ENCODE measurements at places on chromosomes 1 and 21.

GRCh38 chr1:65493802-65494201 lies 73.3 kb downstream of the LEPR start:
- DNase-seq, result no peak

DNA sequence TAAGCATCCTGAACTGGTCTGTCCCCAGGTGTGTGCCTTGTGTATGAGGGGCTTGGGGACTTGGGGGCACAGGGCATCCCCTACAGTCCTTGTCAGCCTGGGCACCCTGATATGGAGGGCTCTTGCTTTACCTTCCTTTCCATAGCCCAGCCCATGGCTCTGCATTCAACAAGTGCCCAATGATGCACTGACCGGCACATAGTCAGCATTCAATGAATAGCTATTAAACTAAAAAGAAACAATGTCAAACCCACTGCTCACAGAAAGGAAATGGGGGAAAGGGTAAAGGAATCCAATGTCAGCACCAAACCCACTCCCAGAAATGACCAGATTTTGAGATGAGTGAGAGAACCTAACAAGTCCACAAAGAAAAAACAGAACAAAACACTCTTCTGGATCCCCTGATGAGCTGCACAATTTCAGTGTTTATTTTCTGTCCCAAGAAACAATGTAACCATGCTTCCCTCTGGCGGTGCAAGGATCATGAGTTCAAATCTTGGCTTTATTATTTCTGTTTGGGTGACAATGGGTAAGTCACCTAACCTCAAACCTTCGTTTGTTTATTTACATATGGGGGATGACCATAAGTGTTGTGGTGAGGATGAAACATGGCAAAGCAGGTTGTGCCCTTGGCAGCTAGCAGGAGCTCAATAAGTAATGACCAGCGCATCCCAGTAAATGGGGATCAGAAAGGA lies 22.0 kb downstream of the SYT6 start:
- DNase-seq, result no peak

DNA sequence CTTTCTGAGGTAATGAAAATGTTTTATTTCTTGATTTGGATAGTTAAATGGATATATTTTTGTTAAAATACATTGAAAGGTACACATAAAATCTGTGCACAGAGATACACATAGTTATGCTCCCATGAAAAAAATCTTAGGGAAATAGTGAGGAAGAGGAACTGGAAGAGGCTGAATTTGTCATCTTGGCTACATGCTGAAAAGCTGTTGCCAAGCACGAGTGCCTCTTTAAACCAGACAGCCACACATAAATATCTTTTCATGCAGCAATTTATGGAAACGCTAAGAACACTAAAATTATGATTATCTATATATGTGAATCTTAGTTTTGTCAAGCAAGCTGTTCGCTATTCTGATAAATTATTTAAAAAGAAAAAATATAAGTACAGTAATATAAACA lies 12.8 kb upstream of the ADAR start:
- no peak for DNase-seq

GRCh38 chr1:112319371-112320040 lies 76.5 kb upstream of the CTTNBP2NL start:
- no peak for DNase-seq

DNA sequence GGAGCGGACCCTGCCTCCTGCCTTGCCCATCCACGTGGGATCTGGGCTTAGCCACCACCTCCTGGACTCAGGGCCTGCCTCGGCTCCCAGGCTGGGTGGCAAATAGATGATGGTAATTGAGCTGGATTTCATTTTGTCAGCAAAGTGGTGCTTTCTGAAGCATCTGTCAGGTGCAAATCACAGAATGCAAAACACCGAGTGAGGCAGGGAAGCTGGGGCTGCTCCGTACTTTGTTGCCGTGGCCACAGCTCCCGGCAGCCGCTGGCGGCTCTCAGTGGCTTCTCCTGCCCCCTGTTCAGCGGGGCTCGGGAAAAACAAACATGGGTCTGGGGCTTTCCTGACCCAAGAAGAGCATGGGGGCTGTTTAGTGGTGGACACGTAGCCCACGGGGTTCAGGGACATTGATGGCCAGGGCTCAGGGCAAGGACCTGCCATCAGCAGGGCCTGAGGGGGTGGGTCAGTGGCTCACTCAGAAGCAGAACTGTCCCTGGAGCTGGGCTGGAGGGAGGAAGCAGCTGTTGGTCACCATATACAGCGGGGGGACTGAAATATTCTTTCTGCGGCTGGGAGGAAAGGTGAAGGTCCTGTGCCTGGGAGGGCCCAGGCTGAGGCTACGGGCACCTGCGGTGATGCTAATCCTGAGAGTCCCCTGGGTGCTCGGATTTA lies 130.0 kb upstream of the VAMP3 start:
- no peak for DNase-seq

DNA sequence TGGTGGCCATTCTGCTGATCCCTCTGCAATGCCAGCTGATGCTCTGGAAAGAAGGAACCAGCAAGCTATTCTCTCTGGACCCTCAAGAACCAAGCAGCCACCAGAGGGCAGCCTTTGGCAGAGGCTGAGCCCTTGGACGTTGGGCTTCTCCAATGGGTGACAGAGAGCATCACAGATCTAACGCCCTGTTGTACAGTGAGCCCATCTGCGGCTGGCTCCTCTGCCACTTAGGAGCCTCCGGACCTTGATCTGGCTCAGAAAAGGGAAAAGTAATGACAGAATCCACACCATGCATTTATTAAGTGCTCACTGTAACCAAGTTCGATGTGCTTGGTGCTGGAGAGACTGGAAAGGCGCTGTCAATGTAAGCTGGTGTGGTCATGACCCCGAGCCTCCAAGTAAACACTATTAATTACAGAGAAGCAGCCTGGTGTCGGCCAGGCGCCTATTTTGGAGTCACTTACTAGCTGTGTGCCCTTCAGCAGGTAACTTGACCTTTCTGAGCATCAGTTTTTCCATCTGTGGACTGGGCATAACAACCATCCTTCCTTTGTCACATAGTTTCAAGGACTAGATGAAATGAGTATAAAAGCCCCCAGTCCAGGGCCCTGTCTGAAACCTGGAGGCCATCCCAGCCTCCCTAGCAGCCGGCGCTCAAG lies 34.9 kb downstream of the ECE1 start:
- DNase-seq, result peak; percentile 49

- no peak for DNase-seq
These were observed 52.8 kb downstream of the FMO4 start for GRCh38 chr1:171366816-171367215.

GRCh38 chr1:40224040-40224439 lies 23.7 kb upstream of the TMCO2 start:
- no peak for DNase-seq

GRCh38 chr1:175128523-175128922 lies 60.9 kb downstream of the TNN start:
- DNase-seq, result no peak

DNA sequence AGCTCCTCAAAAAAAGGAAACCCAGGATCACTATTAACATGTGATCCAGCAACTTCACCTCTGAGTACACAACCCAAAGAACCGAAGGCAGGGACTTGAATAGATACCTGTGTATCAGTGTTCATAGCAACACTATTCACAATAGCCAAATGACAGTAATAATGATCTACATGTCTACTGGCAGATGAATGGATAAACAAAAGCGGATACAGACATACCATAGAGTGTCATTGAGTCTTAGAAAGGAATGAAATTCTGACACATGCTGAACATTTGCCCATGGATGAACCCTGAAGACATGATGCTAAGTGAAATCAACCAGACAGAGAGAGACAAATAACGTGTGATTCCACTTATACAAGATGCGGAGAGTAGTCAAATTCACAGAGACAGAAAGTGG lies 564.2 kb downstream of the KIF26B start:
- DNase-seq, result no peak

DNA sequence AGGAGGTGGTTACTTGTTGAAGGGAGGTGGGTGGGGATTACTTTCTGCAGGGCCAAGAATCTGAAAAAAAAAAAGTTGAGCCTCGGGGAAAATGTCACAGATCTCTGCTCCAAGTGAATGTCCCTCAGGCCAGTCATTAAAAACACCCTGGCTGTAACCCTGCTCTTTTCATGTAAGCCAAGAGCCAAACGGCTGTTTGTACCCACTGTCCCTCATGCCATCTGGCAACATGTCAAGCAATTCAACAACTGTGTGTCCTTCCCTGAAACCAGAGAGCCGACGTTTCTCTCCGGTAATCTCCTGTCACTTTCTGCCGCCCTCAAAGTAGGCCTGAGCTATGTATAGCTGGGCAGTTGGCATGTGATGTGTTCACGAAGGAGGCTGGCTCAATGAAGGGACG lies 14.7 kb downstream of the CASQ2 start:
- DNase-seq, result peak; percentile 18

GRCh38 chr1:68969441-68969840 lies 472.6 kb upstream of the DEPDC1 start:
- no peak for DNase-seq

- DNase-seq, result no peak
These were observed 64.1 kb downstream of the BACE2 start for GRCh38 chr21:41232013-41232412.

DNA sequence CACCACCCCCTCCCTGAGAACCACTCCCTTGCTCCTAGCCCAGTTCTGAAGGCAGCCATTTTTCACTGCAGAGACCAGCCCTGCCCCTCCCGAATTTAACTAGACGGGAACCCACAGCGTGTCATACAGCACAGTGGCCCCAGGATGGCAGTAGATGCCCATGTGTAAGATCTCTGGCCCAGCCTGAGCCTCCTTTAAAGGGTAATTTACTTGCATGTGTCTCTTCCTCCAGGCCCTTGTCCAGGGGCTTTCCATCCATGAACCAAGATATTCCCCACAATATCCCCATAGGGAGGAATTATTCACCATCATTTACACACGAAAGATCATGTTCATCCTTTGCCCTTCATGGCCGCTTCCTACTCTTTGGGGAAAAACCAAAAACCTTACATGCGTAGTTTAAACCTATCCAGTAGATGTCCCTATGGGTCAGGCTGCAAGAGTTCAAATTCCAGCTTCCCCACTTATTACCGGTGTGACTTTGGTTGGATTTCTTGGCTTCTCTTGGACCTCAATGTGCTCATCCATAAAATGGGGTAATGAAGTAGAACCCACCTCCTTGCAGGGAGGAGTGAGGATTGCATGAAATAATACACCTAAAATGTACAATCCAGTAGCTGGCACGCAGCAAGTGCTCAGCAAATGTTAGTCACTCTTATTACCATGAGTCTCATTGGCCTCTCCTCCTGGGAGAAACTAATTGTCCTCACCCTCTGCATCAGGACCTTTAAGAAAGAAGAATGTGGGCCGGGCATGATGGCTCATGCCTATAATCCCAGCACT lies 4.0 kb upstream of the LACTBL1 start:
- DNase-seq, result peak; percentile 61
